ENCODE measurements at places on chromosomes 13 and 19. TPM values are rescaled to one million over a fixed set of nuclear protein-coding genes. Genes with fewer than 3 reads are reported as not detected.

DNA sequence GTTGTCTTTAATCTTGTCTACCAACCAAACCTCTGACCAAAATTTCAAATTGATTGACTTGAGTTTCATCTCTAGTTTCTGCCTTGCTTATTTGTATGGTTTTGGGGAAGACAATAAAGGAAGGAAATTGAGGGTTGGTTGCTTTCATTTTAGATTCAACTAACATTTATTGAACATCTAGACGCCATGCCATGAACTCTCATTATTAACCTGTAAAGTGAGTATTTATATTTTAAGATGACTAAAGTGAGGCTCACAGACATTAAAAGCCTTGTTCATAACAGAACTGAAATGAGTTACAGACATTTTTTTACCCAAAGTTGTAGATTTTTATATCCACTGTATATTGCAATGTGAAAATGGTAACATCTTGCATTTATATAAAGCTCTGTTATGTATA is 239.3 kb downstream of the LMO7 start:
- DNase-seq = no peak

DNA sequence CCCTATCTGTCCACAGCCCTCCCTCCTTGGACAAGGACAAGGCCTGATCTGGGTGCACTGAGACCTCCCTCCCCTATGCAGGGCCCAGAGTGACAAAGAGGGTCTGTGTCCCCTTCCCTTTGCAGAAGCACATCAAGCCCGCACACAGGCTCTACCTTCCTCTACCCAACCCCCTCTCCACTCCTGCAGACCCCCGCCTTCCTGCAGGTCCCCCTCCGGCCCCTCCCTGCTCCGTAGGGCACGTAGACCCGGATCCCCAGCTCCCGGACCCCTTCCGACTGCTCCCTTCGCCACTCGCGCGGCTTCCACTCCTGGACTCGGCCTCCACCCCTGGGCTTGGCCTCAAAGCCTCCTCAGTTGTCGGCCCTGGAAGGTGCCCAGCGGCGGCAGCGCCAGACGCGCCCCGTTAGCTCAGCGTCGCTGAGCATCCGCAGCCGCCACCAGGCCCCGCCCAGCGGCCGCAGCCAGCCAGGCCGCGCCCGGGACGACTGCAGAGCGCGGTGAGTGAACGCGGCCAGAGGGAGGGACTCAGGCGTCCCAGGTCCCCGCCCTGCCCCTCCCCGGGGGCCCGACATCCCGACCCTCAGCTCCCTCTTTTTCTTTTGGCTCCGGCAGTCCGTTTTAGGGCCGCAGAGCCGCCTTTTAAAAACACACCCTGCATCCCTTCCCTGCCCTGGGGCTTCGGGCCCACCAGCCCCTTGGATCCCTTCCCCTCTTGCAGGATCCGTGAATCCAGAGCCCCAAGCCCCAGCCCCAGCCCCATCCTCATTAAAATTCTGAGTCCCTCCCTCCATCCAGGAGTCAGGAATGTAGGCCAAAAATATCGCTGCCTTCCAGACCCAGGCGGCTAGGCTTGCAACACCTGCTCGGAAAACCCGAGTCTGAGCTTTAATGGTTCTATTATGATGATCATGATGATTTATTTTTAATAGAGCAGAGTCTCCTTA is 1.5 kb upstream of the MYADM start:
- peak; percentile 77 for DNase-seq

GRCh38 chr13:98216135-98216565 is 39.1 kb upstream of the RNF113B start:
- peak; percentile 6 for DNase-seq

DNA sequence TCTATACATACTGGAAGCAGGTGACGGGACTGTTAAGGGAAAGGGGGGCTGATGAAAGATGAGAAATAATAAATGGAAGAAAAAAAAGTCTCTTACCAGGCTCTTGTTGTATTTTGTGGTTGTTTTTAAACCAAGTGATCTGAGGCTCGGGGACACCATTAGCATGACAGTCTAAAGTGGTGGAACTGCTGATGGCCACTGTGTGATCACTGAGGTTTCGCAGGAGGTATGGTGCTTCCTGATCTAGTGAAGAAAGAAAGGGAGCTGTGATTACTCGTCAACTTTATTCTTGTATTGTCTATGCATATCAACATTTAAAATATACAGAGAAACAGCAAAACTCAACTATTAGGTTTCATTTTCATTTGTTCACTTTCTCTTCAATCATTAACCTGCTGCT is 110.1 kb downstream of the FLT1 start:
- DNase-seq = no peak

GRCh38 chr19:13002166-13002898 is 7.1 kb downstream of the NFIX start:
- DNase-seq = peak; percentile 95

- DNase-seq = no peak
These were observed 12.9 kb downstream of the NACC1 start for GRCh38 chr19:13130886-13131490.

DNA sequence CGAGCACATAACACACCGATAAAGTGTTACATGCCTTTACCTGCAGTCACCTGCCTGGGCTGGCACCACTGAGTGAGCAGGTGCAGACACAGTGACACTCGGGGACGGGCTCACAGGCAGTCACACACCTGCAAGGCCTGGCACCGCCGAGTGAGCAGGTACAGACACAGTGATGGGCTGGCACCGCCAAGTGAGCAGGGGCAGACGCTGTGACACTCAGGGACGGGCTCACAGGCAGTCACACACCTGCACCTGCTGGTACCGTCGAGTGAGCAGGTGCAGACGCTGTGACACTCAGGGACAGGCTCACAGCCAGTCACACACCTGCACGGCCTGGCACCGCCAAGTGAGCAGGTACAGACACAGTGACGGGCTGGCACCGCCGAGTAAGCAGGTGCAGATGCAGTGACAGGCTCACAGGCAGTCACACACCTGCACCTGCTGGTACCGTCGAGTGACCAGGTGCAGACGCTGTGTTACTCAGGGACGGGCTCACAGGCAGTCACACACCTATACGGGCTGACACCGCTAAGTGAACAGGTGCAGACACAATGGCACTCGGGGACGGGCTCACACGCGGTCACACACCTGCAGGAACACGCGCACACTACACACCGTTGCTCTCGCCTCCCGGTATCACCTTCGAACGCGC is 470 bp downstream of the ZNF835 start:
- no peak for DNase-seq

- DNase-seq = peak; percentile 37
These were observed 15.8 kb upstream of the NPAS1 start for GRCh38 chr19:47003611-47004465.

- DNase-seq = no peak
These were observed 154.5 kb downstream of the DCT start for GRCh38 chr13:94324767-94325540.

ZNF221 gene
- total RNA-seq = 1.0 TPM

SLC44A2 gene
- 7.4 TPM for total RNA-seq

TMEM145 gene
- not detected for total RNA-seq

ZNF416 gene
- 9.0 TPM for total RNA-seq

SYT3 gene
- total RNA-seq = 5.7 TPM

RASAL3 gene
- total RNA-seq = not detected

KLK5 gene
- not detected for total RNA-seq
